Stimulated activated CD4-positive, alpha-beta T cell treated with anti-CD3 and anti-CD28 coated beads, Interleukin-15, amount 100 ng/mL, for 48 hours (primary cell): ENCODE measurements at places on chromosomes 4 and X.

DNA sequence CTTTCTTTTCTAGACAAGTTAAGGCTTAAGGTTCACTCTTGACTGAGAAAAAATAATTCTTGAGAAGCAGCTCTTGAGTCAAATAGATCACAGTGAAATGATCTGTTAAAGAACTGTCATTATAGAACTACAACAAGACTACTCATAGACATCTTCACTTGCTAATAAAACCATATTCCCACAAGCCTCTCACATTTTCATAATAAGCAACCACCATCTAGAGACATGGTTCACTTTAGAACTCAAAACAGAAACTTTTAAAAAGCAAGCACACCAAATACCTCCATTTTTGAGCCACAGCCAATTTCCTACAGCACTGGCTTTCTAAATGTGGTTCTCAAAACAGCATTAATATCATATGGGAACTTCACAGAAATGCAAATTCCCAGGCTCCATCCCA is 309.5 kb downstream of the TMA16 start:
- DNase-seq: no peak

GRCh38 chrX:31366041-31366440 is 294.2 kb upstream of the FTHL17 start:
- DNase-seq: no peak

DNA sequence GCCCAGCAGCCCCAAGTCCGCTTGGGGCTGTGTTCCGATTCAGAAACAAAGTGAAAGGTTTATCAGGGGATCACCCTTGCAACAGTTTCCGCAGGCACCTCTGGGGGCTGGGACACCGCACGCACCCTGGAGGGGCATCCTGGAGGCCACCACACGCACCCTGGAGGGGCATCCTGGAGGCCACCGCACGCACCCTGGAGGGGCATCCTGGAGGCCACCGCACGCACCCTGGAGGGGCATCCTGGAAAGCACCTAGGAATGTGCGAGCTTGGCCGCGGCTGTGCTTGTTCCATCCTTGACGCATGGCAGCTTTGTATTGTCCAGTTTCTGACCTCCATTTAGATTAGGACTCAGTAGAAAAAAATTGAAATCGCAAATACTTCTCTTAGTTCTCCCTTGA is 21.3 kb upstream of the CBR4 start:
- no peak for DNase-seq

GRCh38 chr4:178881937-178882336 is 1439.7 kb upstream of the AGA start:
- no peak for DNase-seq

- no peak for DNase-seq
Observed at GRCh38 chr4:86845593-86845992, 3.6 kb downstream of the SLC10A6 start.

- DNase-seq: no peak
Observed at GRCh38 chr4:146261041-146261440, 46.7 kb downstream of the REELD1 start.

- no peak for DNase-seq
Observed at GRCh38 chr4:60042941-60043340, 1157.2 kb upstream of the ADGRL3 start.

GRCh38 chr4:7810783-7811535 is 128.7 kb downstream of the AFAP1 start:
- DNase-seq: no peak

- DNase-seq: no peak
Observed at GRCh38 chr4:78565971-78566372, 14.4 kb downstream of the ANXA3 start.

DNA sequence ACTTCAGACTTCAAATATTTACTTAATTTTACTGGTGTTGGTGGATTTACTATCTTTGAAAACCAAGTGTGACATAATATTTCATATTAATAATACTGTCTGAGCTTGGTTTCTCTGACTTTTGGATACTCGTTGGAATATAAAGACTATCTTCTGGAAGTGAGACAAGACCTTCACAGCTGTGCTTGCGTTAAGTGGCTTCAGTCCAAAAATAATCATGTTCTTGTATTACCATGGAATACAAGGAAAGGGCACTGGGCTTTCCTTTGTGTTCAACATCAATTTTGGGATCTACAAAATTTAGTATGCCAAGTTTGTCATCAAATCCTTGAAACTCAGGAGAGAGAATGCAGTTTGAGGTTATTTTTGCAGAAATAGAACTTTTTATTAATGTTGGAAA is 712.4 kb upstream of the LCORL start:
- DNase-seq: no peak

GRCh38 chr4:113292371-113293042 is 243.1 kb downstream of the ANK2 start:
- no peak for DNase-seq

GRCh38 chr4:115580901-115581300 is 467.5 kb upstream of the NDST4 start:
- no peak for DNase-seq

- no peak for DNase-seq
Observed at GRCh38 chrX:94908171-94908570, 1234.2 kb downstream of the FAM133A start.

- no peak for DNase-seq
Observed at GRCh38 chrX:15497865-15498264, 2.7 kb upstream of the BMX start.

GRCh38 chr4:182213004-182213403 is 30.2 kb upstream of the TENM3 start:
- no peak for DNase-seq

DNA sequence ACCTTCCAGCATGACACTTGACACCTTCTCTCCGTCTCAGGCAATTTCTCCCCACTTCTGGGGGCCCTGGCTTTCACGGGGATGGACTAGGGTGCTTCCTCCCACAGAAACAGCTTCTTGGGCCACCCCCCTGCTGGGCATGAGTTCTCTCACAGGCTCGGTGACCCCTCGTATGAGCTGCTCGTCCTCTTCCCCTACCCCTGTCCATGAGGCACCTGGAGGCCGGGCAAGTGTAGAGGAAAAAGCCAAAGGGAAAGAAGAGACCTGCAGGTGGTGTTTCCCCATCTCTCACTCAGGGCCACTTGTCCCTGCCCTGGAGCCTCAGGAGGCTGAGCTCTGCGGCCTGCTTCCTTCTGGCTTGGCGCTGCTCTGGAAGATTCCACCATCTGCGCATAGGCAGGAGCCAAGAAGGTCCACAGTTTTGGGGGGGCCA is 1.9 kb upstream of the RGS12 start:
- no peak for DNase-seq

DNA sequence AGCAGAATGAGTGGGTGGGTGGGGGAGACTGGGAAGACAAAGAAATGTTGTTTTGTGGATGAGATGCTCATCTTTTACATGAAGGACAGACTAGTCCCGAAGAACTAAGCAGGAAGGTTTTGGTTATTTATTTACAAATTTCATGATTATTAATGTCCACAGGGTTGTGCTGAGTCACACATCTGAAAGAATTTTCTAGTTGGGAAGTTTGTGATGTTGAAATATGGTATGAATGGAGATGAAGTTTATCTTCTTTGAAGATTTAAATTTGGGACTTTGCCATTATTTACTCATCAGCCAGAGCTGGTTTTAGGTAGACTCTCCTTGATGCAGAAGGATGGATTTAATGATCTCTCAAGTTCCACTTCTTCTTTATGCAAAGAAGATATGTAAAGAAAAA is 75.5 kb downstream of the MOSPD2 start:
- no peak for DNase-seq

- no peak for DNase-seq
Observed at GRCh38 chr4:158801066-158801465, 32.2 kb downstream of the FNIP2 start.

- no peak for DNase-seq
Observed at GRCh38 chrX:30488092-30488491, 89.5 kb downstream of the TASL start.

DNA sequence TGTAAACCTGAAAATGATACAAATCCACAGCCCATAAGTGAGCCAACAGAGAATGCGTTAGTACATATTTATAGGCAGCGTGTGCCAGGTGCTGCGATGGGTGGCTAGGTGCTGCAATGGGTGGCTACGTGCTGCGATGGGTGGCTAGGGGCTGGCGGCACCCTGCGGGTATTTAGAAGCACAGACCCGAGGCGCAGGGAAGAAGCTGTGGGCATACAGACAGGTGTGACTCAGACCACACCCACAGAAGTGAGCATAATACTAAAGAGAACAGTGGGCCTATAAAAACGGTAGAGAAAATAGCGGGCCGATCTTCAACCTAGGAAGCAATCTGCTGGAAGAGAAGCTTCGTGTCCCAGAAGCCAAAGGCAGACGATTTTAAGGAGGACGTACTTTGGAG is 81.1 kb downstream of the FAT1 start:
- no peak for DNase-seq

- no peak for DNase-seq
Observed at GRCh38 chr4:3670521-3671519, 95.4 kb upstream of the ADRA2C start.

- no peak for DNase-seq
Observed at GRCh38 chrX:130637591-130637990, 235.8 kb downstream of the RBMX2 start.

GRCh38 chrX:153633048-153633447 is 14.0 kb upstream of the DUSP9 start:
- no peak for DNase-seq

GRCh38 chr4:15805583-15806517 is 27.7 kb downstream of the CD38 start:
- no peak for DNase-seq

- DNase-seq: no peak
Observed at GRCh38 chr4:76211769-76212708, 1.6 kb downstream of the SCARB2 start.

- DNase-seq: no peak
Observed at GRCh38 chr4:7516773-7517144, 82.0 kb upstream of the PSAPL1 start.

- DNase-seq: no peak
Observed at GRCh38 chr4:18734405-18734804, 712.9 kb upstream of the LCORL start.

DNA sequence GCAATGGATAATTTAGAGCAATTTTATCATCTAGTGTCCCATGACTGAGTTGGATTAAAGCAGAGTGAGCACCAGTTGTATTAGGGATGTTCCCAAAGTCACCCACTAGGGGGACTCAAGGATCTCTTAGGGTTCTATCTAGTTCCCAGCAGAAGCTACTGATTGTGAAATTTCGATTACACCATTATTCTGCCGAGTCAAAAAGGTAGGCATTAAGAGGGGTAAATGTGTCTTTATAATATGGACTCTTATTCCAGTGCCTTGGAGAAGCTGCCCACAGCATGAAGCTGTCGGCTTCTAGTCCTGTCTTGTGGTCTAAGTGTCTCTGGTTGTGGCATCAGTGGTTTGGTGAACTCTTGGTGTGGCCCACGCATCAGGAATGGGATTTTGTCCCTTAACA is 53.3 kb downstream of the RGS12 start:
- DNase-seq: no peak
